NCI-H510A treated with DMSO at 0.1 percent for 48 hours (cell line): ENCODE measurements at places on chromosomes 1 and 21.

- no peak for DNase-seq
These were observed 215.4 kb downstream of the PBX1 start for GRCh38 chr1:164774413-164774812.

GRCh38 chr1:17437580-17438317 is 1.7 kb downstream of the RCC2 start:
- no peak for DNase-seq

- DNase-seq, result no peak
These were observed 215.8 kb downstream of the BARHL2 start for GRCh38 chr1:90501281-90501680.

GRCh38 chr1:203296460-203297073 is 8.8 kb upstream of the BTG2 start:
- DNase-seq, result no peak

DNA sequence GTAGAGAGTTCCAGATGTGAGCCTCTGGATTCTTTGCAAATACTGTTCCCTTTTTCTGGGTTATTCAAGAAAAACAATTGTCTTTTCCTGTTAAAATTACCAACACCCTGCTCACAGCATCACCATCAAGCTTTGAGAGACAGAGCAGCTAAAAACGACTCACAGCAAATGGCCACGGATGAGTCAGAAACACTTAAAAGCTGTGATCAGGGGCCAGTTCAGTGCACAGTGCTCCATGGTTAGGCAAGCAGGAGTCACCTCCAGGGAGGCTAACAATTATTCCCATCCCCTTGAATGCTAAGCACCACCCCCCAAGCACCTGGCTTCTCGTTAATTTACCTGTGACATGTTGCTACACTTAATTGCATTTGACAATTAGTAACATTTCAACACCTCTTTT is 128.4 kb upstream of the CAMK1G start:
- DNase-seq, result no peak

- DNase-seq, result no peak
These were observed 133.7 kb downstream of the DMRTA2 start for GRCh38 chr1:50289495-50289894.

- DNase-seq, result no peak
These were observed 229.3 kb downstream of the DISC1 start for GRCh38 chr1:231855926-231856325.

GRCh38 chr1:201172326-201172725 is 18.1 kb upstream of the TMEM9 start:
- DNase-seq, result no peak

GRCh38 chr1:24126672-24127023 is 14.7 kb upstream of the MYOM3 start:
- DNase-seq, result no peak

GRCh38 chr1:1779320-1779675 is 1.0 kb upstream of the NADK start:
- DNase-seq, result peak; percentile 88

GRCh38 chr1:11316701-11317100 is 43.7 kb downstream of the UBIAD1 start:
- DNase-seq, result no peak

- DNase-seq, result peak; percentile 70
These were observed 132.9 kb upstream of the WNT4 start for GRCh38 chr1:22275626-22276395.
